NCI-H1436 treated with DMSO at 0.1 percent for 48 hours (cell line): ENCODE measurements at places on chromosomes 6 and 20.

- DNase-seq, result no peak
These were observed 74.1 kb upstream of the TOX2 start for GRCh38 chr20:43840382-43841070.

GRCh38 chr6:117545161-117545595 is 57.1 kb downstream of the GOPC start:
- no peak for DNase-seq

DNA sequence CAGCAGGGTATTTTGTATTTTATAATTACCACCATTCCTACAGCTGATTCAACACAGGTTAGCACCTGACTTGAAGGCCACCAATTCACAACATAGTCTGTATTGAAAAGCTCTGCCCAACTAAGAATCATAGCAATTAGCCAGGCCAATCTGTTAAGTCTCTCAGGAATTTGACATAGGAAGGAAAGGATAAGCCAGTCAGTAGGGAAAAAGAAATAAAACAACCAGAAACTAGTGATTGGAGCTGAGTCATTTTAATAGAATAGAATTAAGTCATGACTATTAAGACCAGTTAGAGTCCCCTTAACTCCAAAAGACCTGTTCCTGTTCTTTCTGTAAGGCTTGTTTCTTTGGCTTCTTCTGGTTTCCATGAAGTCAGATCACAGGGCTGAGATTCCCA is 8.1 kb downstream of the RANBP9 start:
- DNase-seq, result no peak

DNA sequence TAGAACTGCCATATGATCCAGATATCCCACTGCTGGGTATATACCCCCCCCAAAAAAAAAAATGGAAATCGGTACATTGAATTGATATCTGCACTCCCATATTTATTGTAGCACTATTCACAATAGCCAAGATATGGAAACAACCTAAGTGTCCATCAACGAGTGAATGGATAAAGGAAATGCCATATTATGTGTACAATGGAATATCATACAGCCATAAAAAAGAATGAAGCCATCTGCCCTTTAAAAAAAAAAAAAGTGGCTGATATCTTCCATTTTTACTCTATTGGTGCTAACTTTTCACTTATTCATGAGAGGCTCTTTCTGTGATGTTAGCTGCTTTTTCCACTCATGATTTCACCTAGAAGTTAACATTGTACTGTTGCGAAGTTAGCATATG is 156.5 kb downstream of the REV3L start:
- DNase-seq, result no peak

DNA sequence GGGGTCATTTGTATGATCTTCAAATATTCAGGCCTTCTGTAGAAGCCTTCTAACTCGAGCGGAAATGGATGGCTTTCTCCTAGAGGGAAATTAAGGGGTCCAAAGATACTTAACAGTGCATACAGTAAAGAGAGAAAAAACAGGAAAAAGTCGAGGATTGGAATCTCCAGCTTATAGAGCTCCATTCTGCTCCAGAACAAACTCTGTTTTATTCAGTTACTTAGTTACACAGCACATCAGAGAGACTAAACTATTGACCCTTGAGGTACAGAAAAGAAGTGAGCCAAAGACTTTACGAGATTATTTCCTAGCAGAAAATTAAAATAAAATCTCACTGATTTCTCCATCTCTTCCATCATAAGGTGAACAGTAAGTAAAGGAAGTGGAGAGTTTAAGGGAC is 43.8 kb upstream of the DSE start:
- no peak for DNase-seq

DNA sequence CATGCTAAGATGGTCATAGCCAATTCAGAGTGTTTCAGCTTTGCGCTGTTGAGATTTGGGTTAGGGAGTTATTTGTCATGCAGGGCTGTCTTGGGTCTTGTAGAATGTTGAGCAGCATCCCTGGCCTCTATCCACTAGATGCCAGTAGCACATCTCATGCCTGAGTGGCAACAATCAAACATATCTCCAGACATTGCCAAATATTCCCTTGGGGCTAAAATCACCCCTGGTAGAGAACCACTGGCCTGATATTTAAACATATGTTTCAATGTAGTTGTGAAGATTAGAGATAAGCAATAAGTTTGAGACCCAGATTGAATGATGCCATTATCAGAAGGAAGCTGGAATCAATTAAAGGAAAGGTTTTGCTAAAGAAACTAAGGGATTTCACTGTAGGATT is 463.3 kb downstream of the DOK5 start:
- no peak for DNase-seq

GRCh38 chr20:57893366-57893999 is 183.7 kb upstream of the PMEPA1 start:
- DNase-seq, result no peak

DNA sequence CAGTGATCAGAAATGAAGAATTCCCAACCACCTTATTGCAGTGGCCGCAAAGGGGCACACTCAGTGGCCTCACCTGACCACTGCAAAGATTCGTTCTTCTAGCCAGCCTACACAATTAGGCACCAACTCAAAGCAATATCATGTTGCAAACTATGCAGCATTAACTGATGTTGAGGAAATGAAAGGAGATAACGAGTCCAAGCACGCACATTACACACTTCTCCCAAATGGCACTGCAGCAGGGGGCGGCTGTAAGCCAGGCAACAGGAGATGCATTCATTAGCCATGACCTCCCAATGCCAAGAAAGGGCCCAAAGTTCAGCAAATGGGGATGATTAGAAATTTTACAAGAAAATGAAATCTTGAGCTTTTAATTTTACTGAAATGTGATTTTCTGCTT is 39.3 kb downstream of the ATXN1 start:
- no peak for DNase-seq

GRCh38 chr20:34549929-34550305 is 8.6 kb upstream of the MAP1LC3A start:
- no peak for DNase-seq

- no peak for DNase-seq
These were observed 104.1 kb downstream of the CDH4 start for GRCh38 chr20:61356196-61356595.

DNA sequence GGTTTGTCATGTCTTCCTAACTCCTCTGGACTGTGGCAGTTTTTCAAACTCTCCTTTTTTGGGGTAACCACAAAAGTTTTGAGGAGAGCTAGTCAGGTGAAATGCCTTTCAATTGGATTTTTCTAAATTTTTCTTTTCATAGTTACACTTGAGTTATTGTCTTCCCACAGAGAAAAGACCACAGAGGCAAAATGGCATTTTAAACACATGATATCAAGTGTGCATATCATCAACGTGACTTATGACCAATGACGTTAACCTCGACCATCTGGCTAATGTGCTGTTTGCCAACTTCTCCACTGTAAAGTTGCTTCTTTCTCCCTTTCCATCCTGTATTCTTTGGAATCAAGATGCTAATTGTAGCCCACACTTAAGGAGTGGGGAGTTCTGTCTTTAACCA is 41.3 kb upstream of the SNAP25 start:
- no peak for DNase-seq

GRCh38 chr20:49270177-49270576 is 7.7 kb downstream of the ZNFX1 start:
- DNase-seq, result no peak

DNA sequence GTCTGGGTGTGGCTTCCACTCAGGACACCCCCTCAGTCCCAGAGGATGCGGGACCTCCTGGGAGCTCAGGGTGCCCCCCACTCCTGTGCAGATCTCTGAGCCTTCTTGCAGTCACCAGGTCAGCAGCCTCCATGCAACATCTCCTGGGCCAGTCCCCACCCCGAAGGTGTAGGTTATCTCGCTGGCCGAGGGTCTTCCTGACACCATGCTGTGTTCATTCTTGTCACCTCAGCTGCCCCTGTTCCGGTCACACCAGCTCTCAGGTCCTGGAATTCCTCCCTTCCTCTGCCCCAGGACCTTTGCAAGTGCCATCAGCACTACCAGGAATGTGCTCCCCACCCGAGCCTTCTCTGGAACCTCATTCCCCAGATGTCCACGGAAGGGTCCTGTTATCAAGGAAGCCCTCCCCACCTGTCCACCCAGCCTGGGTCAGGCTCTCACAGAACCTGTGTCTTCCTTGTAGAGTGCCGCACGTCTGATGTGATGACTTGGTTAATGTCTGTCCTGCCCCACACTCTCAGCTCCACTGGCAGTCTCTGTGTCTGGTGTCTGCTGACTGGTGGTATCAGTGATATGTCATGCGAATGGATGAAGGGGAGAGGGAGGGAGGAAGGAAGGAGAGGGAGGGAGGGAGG is 329.6 kb downstream of the TAF4 start:
- no peak for DNase-seq

DNA sequence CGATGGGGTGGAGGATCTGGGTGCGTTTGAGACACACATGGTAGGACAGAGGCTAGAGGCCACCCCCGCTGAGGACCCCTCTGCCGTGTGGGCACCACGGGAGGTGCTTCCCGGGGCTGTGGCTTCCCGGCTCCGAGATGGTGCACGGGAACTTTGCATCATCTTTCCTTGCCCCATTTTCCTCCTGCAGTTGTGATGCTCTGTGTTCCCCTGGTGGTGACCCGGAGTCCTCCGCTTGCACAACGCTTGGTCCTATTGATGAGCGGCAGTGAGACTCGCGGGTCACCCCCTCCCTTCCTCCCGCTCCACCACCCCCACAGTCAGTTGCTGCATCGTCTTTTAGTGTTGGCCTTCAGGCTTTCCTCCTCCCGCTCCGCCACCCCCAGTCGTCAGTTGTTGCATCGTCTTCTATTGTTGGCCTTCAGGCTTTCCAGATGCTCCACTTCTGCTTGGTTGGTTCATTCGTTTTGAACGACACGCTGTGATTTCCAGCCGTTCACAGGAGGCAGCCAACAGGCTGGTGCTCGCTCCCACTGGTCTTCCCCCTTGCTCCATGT is 37.3 kb downstream of the PYGB start:
- no peak for DNase-seq

DNA sequence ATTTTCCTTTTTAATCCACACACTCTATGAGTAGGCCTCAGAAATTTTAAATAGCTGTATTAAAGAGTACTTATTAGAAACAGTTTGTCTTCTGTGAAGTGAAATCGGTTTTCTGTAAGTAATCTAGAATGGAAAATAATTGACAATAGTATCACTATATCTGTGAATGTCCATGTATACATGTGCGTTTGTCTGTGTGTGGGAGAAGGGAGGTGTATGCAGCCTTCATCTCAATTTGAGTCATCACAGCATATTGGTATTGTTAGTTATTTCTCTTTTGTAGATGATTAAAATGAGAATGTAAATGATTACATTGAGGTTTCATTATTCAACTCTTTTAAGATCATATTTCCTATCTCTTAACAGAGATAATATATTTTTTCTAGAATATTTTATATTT is 206.0 kb downstream of the EYS start:
- DNase-seq, result no peak

DNA sequence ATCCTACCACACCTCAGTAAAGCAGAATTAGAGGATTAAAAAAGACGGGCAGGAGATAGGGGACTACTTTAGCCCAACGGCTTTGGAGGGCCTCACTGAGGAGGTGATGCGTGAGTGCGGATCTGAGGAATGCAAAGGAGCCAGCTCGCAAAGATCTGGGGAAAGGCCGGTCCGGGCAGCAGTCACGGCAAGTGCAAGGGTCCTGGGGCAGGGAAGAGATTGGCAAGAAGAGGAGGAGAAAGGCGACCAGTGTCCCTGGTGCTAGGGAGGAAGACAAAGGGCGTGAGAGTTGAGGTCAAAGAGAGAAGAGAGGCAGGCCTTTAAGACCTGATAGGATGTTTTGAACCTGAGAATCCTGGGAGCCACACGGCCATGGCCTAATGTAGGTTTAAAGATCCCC is 86.8 kb downstream of the KCNB1 start:
- DNase-seq, result no peak

DNA sequence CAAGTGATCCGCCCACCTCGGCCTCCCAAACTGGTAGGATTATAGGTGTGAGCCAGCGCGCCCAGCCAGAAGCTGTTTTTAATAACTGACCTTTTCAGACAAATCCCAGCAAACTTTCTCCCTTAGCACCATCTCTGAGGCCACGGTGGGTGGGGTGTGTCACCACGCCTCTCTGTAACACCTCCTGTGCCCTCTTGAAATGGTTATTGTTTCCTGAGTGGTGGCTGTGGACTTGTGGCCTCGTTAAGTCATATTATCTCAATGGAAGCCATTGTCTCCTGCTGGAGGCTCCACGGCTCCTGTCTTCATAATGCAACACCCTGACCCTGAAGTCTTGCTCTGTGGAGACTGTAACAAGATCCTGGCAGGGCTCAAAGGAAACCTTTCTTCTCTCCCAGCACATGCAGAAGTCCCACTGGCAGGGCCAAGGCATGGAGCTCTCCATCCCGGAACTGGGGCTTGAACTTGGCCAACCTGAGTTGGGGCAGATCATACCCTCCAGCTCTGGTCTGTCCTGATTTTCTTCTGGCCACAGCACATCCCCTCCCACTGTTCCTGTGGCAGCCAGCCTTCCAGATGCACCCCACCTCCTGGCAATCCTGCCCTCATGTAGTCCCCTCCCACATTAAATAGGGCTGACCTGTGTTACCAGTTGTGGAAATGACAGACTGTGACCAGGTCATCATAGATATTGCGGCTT is 81.1 kb downstream of the SNX5 start:
- no peak for DNase-seq

DNA sequence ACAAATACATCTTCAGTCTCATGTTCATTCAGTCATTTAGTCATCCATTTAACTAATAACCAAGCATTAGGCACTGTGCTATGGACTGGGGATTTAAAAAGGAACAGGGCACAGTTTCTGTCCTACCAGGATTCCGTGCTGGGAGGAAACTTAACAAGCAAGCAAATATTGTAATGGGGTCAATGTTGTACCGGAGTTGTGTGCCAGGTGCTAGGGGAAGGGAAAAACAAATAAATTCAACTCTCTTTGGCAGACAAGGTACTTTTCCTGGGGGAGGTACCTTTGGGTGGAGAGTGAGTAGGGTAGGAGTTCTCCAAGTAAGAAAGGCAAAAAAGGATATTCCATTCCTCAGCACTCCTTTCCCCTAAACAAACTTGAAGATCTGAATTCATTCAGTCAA is 90.3 kb downstream of the OLIG3 start:
- no peak for DNase-seq

- DNase-seq, result no peak
These were observed 186.1 kb downstream of the UNC5CL start for GRCh38 chr6:40852779-40853373.

DNA sequence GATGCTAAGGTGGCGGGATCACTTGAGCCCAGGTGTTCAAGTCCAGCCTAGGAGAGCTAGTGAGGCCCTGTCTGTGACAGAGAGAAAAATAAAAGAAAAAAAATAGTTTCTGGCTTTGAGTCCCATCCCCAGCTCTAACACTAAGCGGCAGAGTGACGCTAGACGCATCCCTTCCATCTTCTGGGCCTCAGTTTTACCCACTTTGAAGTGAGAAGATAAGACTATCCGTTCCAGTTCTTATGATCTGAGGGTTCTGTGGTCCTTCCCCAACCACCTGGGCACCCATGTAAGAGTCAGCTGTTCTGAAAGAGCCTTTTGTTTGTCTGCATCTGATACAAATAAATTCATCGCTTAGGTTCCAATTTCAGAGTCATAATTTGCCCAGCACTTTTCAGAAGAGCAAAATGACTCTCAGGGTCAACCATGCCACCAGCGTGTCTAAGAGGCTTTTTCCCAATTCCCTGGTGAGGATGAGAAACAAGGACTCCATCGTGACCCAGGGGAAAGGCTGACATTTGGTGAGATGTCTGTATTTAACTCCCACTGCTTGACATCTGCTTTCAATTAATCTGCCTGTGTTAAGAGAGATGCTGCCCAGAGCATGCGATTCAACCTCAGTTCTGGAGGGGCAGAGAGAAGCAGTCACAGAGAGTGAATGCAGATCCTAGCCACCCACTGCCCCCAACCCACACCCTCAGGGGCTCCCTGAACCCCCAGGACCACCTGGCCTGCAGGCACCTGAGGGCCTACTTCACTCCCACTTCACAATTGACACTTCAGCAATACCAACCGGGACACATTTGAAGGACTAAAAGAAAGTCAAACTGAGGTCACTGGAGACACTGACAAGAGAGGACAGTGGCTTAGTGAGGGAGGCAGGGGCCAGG is 131.6 kb upstream of the TOP1 start:
- no peak for DNase-seq
